ENCODE measurements at places on chromosomes 7 and 10.

DNA sequence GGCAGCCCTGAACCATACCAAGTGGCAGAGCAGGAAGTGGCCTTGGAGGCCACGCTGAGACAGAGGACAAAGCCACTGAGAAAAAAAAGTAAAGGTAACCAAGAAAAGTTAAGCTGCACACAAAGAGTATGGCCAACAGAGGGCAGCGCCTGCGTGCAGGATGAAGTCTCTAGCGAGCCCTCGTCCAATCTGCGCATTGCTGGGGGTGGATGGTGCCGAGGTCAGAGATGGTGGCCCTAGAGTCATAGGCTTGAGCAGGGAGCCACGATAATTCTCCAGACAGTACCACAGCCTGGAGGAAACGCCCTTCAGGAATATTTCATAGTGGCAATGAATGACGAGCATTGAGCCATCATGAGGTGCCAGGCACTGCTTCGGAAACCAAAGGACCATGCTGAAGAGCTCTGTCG, 9.7 kb downstream of the ATP6V0E2 start:
- peak; percentile 63 for DNase-seq

DNA sequence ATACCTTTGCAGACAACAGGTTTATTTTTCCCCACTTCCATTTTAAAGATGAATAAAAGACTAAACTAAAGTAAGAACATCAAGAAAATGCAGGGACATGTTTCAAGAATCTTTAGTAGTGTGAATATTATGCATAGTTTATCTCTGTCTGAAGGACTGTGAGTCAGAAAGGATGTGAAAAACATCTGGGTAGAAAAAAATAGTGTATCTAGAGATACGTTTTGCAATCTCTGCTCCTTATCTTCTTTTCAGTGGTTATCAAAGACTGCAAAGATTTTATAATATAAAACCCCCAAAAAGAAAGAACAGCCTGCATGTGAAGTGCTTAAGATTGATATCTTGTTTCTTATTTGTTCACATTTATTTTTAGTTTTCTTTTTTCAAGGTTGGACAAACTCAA, 101.9 kb upstream of the ARHGAP21 start:
- DNase-seq, result no peak

- DNase-seq, result no peak
Measured at GRCh38 chr7:134996097-134996550, 9.8 kb downstream of the AGBL3 start.

GRCh38 chr7:90250601-90251303, 5.8 kb downstream of the CFAP69 start:
- no peak for DNase-seq

GRCh38 chr10:15829495-15829894, 30.8 kb downstream of the MINDY3 start:
- DNase-seq, result no peak

DNA sequence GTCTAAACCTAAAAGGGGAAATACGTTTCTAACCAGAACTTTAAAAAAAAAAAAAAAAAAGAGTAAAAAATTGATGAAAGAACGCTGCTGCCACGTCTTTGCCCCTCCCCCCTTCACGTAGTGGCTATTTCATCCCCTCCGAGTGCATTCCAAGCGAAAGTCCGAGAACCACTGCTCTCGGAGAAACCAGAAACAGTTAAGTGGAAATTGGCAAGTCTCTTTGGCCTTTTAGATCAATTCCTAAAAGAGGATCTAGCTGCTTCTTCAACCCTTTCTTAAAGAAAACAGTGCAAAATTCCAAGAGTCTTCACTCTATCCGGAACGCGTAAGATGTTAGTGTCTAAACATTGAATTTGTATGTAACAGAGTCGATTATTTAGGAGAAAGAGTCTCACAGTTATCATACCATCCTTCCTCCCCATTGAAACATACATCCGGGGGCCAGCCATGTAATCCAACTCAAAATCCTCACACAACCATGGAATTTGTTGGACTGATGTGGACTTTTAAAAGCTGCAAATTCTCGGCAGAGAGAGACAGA, 1.1 kb downstream of the P4HA1 start:
- DNase-seq, result peak; percentile 66

- peak; percentile 62 for DNase-seq
Measured at GRCh38 chr10:90857635-90858460, at the start of gene HTR7. TSS of gene HTR7 (minus strand) at chr10:90858039. CDS start at chr10:90857671, 368 bp downstream.

DNA sequence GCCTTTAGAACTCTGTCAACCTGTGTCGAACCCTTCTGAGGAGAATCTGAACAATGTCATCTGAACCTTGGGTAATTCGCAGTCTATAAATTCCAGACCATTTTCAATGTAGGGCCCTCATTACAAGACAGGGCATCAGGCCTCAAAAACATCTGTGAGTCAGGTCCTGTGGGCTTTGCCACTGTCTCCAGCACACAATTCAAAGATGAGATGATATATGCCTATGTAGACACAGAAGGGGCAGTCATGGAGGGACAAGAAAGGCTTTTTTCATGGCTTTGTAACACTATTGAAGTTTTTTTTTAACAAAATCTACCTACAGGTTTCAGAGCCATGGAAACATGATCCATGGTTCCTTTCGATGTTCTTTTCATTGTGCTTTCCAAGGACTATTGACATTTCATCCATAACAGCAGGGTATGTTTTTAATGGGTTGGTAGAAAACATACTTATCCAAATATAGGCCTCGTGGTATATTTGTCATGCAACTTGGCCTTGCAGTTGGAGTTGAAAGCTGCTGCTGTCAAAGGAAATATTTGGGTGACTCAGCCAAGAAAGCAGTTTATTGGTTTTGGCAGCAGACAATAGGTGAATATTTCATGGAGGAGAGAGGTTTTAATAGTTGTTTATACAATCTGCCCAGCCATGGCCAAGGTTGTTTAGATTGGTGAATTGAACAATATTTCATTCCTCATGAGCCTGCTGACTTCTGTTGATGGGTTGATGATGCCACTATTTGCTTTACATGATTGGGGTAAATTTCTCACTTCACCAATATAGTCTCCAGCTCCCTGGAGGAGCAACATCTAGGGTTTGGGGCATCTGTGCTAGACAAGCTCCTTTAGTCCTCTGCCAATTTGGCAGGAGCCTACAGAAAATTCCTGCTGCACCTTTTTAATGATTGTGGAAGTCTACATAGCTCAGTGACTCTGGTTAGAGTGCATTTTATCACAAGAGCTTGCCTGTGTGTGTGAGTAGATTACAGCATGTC, 158.4 kb upstream of the TMEM72 start:
- no peak for DNase-seq

- DNase-seq, result no peak
Measured at GRCh38 chr10:71366690-71367089, 30.0 kb upstream of the CDH23 start.

DNA sequence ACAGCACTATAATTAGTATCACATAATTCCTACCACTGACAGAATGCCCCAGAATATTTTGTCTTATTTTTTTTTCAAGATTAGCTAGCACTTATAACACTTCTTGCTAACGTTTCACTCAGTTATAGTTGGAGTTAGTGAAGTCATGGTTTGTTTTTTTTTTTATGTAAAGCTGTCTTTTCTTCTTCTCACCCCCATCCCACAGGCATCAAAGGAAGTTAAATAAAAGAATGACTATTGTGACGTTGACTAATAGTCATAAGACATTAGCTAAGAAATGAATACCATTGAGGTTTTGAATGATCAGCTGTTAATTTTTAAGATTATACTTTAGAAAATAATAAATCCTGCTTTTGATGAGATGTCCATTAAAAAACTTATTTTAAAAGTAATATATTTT, 498.3 kb downstream of the GFRA1 start:
- DNase-seq, result no peak

GRCh38 chr10:126889421-126889820, 15.8 kb upstream of the DOCK1 start:
- DNase-seq, result no peak

- no peak for DNase-seq
Measured at GRCh38 chr7:142689439-142690120, 59.7 kb upstream of the PRSS1 start.

GRCh38 chr10:86536294-86536861, 14.8 kb upstream of the WAPL start:
- no peak for DNase-seq

DNA sequence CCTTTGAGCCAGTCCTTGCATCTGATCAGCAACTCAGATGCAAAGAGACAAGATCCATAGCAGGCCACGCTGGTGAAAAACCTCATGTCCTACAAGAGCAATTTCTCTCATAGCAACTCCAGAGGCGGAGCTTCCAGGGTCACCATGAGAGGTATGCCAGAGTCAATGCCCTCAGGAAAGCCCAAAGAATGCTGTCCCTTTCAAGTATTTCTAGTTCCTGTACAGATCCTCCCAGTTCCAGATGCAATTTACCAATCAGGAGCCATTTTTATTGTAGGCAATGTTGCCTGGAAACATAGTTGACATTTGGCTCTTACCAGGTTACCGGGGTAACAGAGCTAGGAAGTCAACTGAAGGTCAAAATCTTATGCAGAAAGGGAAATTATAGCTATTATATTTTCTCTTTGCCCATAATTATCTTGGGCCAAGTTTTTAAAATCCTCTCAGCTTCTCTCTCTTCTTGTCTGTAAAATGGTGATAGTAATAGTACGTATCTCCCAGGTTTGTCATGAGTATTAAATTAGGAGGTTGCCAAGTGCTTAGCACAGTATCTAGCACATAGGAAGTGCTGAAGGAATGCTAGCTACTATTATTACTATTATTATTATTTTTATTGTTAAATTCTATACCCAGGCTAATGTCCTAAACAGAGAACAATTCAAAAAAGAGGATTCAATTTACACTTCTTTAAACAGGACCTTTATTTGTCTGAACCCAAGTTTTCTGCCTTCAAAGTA, 46.3 kb upstream of the TM9SF3 start:
- no peak for DNase-seq

GRCh38 chr10:4051011-4051640, 266.1 kb upstream of the KLF6 start:
- DNase-seq, result no peak

GRCh38 chr7:14521183-14521582, 381.4 kb downstream of the DGKB start:
- no peak for DNase-seq

DNA sequence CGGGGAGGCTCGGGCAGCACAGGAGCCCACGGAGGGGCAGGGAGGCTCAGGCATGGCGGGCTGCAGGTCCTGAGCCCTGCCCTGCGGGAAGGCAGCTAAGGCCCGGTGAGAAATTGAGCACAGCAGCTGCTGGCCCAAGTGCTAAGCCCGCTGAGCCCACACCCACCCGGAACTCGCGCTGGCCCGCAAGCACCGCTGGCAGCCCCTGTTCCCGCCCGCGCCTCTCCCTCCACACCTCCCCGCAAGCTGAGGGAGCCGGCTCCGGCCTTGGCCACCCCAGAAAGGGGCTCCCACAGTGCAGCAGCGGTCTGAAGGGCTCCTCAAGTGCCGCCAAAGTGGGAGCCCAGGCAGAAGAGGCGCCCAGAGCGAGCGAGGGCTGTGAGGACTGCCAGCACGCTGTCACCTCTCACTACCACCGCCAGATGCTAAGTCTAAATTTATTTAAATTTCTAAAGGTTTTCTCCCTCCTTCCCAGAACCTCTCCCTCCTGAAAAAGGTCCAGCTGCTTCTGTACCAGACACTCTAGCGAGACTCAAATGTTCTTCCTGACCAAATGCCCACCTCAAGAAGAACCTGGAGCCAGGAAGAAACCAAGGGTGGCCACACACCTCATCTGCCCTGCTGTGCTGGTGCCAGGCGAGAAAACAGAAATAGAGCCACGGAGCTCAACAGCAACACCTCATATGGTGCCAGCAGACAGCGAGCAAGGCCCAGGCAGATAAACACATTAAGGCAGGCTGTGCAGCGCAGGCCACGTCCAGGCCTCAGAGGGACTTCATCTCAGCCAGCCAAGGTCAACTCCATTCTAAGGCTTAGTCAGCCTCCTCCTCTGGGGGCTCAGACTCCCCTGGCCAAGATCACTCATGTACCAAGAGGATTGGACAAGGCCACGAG, 47.0 kb downstream of the KCNMA1 start:
- DNase-seq, result no peak

GRCh38 chr10:75399461-75400162, 2.0 kb downstream of the ZNF503 start:
- DNase-seq, result peak; percentile 66

- DNase-seq, result no peak
Measured at GRCh38 chr10:123537188-123537961, 128.8 kb upstream of the GPR26 start.

- DNase-seq, result peak; percentile 21
Measured at GRCh38 chr10:26911811-26912461, 51.2 kb upstream of the ABI1 start.

DNA sequence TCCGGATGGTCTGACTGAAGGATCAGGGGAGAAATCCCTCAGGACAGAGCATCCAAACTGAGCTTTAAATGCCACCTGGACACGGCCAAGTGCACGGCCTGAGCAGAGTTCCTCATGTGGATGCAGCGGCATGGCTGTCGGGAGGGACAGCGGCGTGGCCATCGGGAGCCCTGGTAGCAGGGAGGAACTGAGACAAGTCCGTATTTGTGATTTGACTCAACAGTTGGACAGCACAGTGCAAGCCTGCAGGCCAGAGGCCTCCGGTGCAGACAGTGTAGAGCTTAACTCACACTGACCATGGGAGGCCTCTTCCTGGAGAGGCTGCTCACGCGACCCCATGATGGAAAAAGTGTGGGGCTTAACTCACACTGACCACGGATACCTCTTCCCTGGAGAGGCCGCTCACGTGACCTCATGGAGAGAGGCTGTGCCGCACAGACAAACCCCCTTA, 207.4 kb downstream of the DIP2C start:
- no peak for DNase-seq

DNA sequence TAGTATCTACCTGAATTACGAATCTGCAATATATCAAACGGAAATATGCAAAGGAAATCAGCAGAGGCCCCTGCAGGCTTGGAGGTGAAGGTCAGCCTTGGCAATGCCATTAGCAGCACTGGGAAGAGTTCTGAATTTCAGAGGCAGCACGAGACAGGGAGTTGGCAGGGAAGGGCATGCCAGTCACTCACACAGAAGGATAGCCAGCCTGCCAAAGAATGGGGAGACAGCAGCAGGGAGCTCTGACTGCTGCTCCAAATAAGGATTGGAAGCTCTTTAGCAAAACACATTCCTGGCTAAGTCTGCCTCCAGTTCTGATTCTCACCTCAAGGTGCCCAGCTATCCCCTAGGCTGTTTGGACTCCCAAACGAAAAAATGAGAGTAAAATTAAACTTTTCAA, 188.0 kb downstream of the PDE1C start:
- no peak for DNase-seq

GRCh38 chr7:151195616-151196450, 8.8 kb upstream of the ASB10 start:
- no peak for DNase-seq

DNA sequence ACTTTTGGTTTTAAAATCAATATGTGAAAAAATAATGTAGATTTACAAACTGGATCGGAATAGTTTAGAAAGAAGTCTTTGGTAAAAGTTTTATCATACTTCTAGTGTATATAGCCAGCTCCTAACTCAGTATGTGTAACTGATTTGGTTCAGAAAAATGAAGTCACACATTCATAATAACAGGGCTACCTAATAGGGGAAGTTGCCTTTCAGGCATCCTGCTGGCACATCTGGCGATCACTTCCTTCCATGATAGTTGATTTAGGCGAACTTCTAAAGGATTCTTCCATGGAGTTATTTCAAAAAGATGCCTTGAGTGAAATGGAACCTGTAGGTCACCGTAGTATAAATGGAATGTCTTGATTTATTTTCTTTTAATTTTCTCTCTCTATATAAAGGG, 69.1 kb downstream of the SHH start:
- peak; percentile 51 for DNase-seq
